ENCODE measurements at places on chromosomes 3 and 15.

- DNase-seq = no peak
Observed at GRCh38 chr3:63343674-63344073, 65.6 kb downstream of the SYNPR start.

- no peak for DNase-seq
Observed at GRCh38 chr3:170448584-170448983, 29.9 kb downstream of the CLDN11 start.

DNA sequence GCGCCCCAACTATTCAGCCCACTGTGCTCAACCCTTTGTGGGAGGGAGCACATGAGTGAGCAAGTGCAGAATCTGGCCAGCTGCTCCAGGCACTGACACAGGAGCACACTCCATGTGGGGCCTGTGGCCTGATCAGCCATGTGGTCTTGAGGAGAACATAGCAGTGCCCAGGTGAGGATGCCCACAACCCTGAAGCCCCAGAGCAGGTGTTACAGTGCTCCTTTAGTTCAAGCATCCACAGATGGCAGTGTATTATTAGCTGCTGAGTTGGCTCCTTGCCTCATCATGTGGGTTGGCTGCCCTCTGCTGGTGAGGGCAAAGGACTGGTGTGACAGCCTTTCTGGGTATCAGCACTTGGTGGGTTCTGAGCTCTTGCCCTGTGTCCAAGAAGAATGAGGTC lies 1588.2 kb downstream of the SI start:
- no peak for DNase-seq

DNA sequence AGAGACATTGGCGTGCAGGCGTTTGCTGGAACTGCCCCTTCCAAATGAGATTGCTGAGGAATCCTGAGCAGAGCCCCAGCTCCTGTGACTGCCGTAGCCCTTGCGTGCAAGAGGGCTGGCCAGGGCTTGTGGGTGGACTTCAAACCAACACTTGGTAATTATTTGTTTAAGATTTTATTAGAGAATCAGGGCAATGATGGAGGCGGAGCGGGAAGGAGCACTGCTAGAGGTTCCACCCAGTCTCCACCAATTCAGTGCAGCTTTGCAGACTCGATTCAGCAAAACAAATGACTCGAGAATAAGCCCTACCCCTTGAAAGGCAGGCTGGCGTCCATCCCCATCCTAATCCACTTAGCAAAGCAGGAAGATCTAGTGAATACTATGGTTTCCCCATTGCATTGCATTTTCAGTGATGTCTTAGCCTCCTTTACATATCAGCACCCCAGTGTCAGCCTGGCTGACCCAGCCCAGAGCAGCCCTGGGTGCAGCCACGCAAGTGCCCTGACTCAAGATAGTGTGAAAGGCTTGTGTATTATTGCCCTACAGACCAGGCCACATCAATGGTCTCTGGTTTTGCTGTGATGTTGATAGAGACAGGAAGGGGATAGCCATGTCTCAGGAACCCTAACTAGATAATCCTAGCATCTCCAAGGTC lies 26.0 kb downstream of the GLDN start:
- DNase-seq = no peak

DNA sequence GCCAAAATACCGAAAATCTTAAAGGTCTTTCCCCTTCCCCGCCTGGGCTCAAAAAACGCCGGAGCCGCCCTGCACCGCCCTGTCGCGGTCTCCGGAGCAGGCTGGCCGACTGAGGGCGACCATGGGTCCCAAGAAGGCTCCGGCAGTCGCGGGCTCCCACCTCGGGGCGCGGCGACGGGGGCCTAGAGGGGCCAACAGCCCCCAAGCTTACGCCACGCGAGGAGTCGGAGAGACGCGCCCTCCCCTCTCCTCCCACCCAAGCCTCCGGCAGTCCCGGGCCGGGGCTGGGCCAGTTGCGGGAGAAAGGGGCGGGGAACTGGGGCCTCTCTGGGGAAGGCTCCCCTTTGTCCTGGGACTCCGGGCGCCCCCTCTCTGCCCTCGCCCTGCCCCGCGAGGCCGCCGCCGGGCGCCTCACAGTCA lies 69.2 kb downstream of the GOLGA8B start:
- DNase-seq = no peak
